ENCODE measurements at places on chromosomes 11 and 22.

GRCh38 chr22:47594836-47595521 is 832.5 kb downstream of the TBC1D22A start:
- DNase-seq: peak; percentile 50

DNA sequence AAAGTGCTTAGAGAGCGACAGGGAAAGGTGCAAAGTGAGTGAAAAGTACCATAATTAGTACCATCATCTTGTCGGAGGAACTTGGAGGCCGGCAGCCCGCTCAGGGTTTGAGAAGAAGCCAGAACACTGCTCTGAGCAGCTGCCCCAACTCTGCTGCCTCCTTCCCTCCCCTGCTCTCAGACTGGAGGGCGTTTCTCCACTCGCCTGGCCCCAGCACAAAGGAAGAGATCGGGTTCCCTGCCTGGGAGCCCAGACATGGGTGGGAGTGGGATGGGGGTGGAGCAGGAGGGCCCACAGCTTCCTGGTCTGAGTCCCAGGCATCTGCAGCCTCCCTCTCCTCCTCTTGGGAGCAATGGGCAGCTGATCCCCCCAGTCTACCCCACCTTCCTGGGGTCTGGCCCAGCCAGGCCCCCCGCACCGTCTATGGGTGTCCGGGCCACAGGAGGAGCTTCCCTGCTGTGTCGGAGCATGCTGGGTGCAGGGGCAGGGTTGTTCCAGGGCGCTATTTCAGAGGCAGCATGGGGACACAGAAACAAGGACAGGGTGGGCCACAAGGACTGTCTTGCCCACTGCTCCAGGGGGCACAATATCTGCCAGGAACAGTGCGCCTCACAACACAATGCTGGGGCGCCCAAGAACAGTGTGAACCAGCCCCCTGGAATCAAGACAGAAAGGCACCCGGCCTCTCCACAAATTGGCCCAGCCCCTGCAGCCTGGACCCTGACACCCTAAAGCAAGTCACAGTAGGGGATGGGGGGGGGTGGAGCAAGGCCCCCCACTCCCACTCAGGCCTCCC is 4.8 kb downstream of the LIF start:
- DNase-seq: no peak

DNA sequence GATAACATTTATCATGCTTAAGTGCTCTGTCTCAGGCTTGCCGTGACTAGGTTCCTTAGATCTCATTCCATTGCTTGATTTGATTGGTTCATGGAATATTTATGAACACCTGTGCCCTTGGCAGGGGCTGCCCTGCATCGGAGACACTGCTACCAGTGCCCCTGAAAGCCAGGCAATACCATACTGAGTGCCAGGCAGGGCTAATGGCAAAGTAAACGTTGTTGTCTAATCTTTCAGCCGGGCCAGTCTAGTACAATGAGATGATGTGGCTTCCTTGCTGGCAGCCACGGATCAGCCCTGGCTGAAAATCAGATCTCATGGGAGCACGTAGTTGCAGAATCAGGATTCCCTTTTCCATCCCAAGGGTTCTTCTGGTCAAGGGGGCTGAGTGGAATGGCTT is 5.0 kb upstream of the PGA3 start:
- DNase-seq: no peak

DNA sequence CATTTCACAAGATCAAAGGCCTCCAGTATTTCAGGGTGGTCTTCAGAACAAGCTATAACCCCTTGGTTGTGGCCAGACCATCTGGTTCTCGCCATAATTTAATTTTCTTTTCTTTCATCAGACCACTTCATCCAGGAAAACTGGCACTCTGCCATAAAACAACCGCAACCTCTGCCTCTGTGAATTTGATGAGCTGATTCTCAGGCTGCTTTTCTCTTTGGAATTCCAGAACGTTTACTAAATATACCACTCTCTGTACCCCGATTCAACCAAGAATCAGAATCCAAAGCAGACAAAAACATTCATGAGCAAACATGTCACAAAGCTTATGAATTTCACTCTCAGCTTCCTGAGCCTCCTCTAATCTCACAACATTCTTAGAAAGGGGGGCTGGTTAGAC is 331.8 kb upstream of the SYN3 start:
- DNase-seq: no peak

DNA sequence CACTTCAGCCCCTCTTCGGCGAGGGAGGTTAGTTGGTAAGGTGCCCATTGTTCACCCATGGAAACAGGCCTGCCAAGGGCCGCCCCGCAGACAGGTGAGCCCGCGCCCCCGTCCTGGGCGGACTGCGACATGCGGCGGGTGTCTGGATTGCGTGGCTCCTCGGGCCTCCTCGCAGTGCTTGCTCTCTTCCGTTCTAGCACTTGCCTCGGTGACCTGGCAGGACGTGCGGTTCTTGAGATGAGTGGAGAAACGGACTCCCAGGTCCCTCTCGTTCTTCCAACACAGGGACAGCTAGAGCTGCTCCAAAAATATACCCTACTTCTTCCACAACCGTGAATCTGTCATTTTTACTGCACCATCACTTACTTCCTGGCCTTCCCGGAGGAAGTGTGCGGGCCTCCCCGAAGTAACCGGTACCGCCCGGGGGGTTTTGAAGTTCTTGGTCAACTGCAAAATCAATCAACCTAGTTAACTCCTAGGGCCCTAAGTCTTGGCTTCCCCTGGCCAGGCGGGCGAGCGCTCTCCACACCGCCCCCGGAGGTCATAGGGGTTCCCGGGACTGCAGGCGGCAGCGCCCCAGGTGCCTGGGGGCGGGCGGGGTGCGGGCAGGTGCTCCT is 745 bp upstream of the ZBTB44 start:
- no peak for DNase-seq

DNA sequence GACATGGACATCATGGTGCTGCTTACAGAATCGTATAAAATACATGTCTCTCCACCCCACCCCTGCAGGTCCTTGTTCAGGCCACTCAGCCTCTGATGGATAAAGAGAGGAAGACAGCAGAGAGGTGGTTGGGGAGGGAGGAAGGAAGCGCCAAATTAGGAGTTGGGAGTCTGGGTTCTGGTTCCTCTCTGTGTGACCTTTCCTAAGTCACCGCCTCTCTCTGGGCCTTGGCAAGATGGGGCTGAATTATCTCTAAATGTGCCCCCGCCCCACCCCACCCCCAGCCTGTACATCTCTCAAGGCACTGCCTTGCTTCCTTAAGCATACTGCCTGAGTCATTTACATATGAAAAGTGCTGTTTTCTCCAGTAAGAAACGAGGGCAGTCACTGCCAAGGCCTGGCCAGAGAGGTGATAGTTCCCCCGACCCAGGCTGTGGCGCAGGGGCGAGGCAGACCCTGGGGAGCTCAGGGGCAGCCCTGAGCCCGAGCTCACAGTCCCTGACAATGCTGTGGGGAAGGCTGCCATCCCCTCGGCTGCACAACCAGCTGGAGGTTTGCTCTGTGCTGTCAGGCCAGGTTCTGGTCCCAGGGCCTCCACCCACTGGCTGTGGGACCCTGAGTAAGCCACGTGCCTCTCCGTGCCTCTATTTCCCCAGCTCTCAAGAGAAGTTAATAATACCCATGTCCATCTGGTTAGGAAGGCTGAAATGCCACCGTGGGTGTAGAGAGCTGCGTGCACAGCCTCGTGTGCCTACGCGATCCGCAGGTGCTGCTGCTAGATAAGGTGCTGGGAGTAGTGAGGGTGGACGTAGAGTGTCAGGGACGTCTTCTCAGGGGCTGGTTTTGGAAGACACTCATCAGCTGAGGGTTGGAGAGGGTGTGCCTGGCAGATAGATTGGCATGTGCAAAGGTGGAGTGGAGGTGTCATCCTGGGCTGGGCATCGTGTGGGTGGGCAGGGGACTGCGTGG is 55.3 kb downstream of the CACNA1I start:
- DNase-seq: no peak

GRCh38 chr11:697811-698311 is 2.2 kb downstream of the TMEM80 start:
- no peak for DNase-seq

- no peak for DNase-seq
Measured at GRCh38 chr11:74030723-74031676, 22.1 kb upstream of the UCP3 start.

DNA sequence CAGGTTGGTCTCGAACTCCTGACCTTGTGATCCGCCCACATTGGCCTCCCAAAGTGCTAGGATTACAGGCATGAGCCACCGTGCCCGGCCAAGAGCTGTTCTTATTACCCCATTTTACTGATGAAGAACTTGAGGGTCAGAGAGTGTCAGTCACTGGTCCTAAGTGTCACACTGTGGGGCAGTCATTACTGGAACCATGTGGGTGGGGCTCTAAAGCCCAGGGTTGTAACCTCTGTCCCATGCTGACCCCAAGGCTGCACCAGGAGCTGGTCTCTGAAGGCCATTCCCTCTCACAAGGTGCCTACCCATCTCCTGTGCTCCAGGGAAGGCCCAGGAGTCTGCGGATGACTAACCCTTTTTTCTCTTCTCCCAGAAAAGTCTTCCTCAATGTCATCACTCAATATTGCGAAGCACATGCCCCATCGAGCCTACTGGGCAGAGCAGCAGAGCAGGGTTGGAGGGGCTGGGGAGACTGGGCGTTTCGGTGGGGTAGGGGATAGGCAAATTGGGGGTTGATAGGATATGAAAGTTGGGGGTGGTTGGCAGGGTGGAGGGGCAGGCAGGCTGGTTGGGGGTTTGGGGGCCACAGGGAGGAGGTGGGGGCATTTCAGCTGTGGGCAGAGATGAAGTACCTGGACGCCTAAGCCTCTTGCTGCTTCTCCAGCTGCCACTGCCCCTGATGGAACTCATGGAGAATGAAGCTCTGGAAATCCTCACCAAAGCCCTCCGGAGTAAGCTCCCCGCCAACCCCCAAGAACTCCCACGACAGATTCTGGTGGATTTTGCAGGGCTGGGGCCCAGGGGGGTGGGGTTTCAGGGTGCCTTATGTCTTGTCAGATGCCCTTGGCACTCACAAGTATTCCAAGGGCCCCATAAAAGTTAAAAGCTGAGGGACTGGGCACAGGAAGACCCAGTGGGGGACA is 2.0 kb upstream of the ESRRA start:
- DNase-seq: no peak

GRCh38 chr11:21811572-21811971 is 381.3 kb upstream of the ANO5 start:
- DNase-seq: no peak

DNA sequence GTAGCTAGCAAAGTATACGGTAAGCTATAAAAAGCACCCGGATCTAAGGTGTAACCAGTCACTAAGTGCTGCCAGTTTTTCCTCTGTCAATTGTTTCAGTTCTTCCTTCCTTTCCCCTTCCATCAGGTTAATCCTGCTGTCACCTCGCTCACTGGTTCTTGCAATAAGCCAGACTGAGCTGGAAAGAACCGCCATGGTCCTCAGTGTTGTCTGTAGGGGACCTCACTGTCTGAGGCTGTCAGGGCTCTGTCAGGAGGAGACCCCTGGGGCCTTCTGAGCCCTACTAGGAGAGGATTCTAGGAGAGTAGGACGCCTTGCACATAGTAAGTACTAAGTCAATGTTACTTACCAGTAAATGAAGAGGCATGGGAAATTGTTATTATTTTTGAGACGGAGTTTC is 1.4 kb upstream of the TBC1D22A start:
- DNase-seq: no peak

- DNase-seq: peak; percentile 50
Measured at GRCh38 chr11:11586465-11586864, 35.3 kb downstream of the GALNT18 start.

DNA sequence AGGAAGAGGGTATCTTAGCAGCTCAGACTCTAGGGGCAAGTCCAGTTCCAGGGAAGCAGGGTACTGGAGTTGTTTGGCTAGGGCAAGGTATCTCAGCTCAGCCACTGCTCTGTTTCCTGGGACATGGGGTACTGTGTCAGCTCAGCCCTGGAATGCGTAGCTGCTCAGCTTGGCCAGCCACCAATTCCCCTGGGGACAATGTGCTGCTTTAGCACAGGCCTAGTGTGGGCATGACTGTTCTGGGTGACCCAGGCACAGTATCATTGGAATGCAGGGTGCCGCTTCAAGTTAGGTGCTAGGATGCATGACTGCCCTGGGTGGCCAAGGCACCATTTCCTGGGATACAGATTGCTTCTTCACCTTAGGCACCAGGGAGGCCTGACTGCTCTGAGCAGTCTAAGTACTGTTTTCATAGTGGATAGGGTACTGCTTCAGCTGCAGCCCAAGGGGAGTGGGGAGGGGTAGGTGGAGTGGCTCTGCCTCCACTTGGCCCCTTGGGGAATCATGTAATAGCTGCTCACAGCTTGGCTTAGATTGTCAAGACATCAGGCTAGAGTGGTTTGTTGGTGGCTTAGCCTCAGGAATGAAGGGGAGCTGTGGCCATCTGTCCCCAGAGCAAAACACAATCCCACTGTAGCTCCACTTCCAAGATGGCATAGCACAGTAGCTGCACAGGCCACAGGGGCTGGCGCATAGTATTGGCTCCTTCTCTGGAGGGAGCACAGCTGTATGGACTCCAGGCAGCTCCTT is 36.0 kb downstream of the MADD start:
- DNase-seq: no peak

- no peak for DNase-seq
Measured at GRCh38 chr11:44930588-44931302, 19.9 kb downstream of the TP53I11 start.

DNA sequence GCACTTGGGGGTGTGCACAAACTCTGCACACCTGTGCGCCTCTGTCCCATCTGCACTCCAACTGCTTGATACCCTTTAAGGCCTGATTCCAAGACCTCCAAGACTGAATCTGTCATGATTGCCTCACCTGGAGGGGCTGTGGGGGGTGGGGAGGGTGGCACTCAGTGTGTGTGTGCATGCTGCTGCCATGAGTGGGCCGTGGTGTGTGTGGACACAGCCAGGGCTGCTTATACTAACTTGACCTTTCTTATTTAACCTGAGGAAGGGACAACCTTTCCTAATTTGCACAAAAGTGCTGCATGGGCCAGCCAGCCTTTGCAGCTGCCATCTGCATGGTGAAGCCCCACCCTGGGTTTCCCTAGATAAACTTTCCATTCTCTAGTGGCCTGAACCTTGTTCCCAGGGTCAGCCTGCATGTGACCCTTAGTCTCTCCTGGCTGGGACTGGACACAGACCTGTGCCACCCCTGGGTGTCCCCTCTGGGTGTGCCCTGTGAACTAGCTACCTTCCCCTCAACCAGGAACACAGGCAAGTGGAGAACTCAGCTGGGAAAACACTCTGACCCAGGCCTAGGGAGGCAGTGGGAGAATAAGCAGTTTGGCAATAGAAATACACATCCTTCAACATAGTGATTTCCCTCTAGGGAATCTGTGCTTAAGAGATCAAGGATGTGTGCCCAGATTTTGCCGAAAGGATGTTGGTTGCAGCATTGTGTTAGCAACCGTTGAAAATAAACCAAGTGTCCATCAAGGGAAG is 45.4 kb upstream of the DKK3 start:
- DNase-seq: no peak

- DNase-seq: no peak
Measured at GRCh38 chr11:108592591-108593213, 866 bp downstream of the EXPH5 start.

- DNase-seq: no peak
Measured at GRCh38 chr11:125394296-125394695, 101.8 kb downstream of the FEZ1 start.

GRCh38 chr11:114566276-114566675 is 6.6 kb upstream of the NXPE1 start:
- no peak for DNase-seq

GRCh38 chr11:36191941-36192340 is 97.3 kb downstream of the COMMD9 start:
- no peak for DNase-seq

Data from esophagus muscularis mucosa (tissue), 4 donors.